Mucosa of gallbladder (tissue), 1 donor: ENCODE measurements at places on chromosomes 5 and 9. TPM values are rescaled to one million over a fixed set of nuclear protein-coding genes. Genes with fewer than 3 reads are reported as not detected.

DNA sequence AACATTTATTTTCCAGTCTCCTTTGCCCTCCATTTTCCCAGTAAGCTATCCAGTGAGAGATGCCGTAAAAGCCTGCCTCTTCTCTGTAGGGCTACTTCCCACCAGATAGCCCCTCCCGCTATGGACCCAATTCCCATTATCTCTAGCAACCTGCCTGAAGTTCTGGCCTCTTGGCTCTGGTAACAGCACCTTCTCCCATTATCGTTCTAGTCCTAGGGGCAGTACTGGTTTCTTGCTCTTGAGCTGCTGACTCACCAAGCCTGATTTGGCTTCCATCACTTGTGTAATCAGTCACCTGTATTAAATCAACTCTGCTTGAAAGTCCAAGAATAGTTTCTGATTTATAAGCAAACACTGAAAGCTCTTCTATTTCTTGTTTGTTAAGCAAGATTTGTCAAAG is 42.8 kb upstream of the PARP8 start:
- DNase-seq, result no peak

The HK3 gene
- 4.0 TPM for total RNA-seq

DNA sequence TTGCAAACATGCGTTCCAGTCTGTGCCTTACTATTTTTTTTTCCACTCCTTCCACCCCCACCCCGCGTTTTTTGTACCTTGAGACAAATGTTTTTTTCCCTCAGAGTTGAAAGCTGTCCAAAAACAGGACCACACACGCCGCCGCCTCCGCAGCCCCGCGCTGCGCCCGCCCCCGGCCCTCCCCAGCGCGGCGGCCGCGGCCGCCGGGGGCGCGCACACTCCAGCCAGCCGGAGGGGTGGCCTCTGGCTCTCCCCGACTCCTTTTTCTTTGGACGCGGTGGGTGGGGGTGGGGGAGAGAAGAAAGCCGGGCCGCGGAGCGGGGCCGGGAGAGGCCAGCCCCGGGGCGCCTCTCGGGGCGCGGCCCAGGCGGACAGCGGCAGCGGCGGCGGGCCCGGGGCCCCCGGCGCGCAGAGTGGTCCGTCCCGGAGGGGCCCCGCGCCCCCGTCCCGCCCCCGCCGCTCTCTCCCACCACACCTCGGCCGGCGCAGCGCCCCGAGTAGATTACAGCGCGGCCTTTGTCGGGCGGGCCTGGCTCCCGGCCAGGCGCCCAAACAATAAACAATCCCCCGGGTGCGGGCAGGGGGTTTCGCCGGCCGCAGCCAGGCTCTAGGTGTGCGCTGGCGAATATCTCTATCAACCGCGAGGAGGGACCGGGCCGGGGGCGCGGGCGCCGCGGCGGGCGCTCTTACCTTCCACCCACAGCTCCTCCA is 10.9 kb downstream of the PTCH1 start:
- DNase-seq, result no peak

The GFPT2 gene
- total RNA-seq, result 9.4 TPM

DNA sequence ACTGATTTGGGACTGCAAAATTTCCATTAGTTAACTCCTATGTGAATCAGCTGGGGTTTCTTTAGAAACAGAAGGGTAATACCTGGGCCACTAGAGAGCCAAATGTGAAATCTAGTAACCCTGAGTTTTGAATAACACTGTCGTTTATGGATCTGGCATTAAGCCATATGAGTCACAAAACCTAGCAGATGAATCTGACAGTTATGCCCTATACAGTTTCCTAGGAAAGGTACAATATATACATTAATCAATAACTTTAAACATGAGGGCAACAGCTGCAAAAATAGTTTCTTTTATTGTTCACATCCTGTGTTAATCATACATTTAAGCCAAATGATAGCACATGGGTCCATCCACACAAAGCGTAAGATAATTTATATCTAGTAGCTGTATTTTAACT is 56.9 kb downstream of the PAM start:
- DNase-seq, result no peak
